ENCODE measurements at places on chromosomes 1 and 21. TPM values are rescaled to one million over a fixed set of nuclear protein-coding genes. Genes with fewer than 3 reads are reported as not detected.

- H3K27me3 ChIP-seq: no peaks in the 10 kb centered on the region
- H3K36me3 ChIP-seq: no peaks in the 10 kb centered on the region
- H3K4me3 ChIP-seq: no peak overlapping the region
- no peaks in the 10 kb centered on the region for H3K4me1 ChIP-seq
- no peak for DNase-seq
- no peak overlapping the region for H3K27ac ChIP-seq
Observed at GRCh38 chr1:66095190-66095589, 302.5 kb downstream of the PDE4B start.

DNA sequence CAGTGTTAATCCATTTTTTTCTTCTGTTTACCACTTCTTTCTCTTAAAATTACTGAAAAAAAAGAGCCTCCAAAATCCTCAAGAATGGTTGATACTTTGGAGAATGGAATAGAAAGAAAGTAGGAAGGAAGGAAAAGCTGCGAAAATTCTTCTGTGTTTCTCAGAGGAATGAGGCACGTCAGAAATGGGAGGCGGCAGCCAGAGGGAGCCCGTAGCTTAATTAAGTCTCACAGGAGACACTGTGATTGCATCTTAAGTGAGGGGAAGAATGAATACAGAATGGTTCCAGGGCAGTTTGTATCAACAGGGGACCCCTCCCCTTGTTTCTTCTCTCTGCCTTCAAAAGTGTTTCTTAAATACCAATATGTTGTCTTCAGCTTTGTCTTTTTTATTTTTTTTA, 1099.5 kb downstream of the PLA2G4A start:
- no peaks in the 10 kb centered on the region for H3K36me3 ChIP-seq
- DNase-seq: peak; percentile 77
- H3K4me3 ChIP-seq: no peak overlapping the region
- H3K27ac ChIP-seq: no peak overlapping the region
- no peaks in the 10 kb centered on the region for H3K4me1 ChIP-seq
- no peaks in the 10 kb centered on the region for H3K27me3 ChIP-seq

DNA sequence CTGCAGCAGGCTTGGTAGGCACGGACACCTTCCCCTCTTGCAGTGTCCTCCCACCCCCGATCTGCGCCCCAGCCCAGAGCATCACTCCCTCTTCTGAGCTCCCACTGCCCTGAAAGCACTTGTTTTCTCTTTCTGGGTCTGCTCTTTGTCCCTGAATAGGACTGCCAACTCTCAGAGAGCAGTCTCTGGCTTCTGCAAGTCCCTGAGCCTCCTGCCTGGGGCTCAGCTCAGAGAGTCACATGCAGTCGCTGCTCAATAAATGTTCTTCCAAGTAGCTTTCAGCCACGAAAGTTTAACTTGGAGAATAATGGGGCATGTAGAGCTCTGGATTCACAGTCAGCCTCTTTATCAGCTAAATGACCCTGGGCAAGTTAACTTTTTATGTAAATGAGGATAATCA, 205.6 kb downstream of the HIVEP3 start:
- DNase-seq: no peak
- no peaks in the 10 kb centered on the region for H3K27me3 ChIP-seq
- H3K36me3 ChIP-seq: no peaks in the 10 kb centered on the region
- H3K4me3 ChIP-seq: no peak overlapping the region
- peak overlapping the region; percentile 16 for H3K27ac ChIP-seq
- H3K4me1 ChIP-seq: no peaks in the 10 kb centered on the region

DNA sequence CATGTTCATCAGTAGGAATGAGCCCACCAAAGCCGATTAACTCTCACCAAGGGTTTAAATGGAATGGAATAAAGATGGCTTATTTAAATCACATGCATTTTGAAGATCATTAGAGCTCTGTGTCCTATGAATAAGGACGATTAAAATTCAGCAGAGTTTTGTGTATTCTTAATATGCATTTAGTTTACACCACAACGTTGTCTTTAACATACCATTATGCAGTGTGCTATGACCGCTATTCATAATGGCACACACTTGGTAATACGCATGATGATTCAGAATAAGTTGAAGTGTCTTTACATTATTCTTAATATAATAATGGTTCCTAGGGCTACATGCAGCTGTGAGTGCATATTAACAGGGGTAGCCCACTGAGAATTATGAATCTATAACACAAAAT, 190.7 kb downstream of the PTBP2 start:
- H3K4me1 ChIP-seq: no peaks in the 10 kb centered on the region
- H3K36me3 ChIP-seq: no peaks in the 10 kb centered on the region
- no peak overlapping the region for H3K27ac ChIP-seq

- H3K36me3 ChIP-seq: peaks cover 66% of the 10 kb centered on the region
- H3K4me1 ChIP-seq: no peaks in the 10 kb centered on the region
- H3K27ac ChIP-seq: no peak overlapping the region
- H3K4me3 ChIP-seq: no peak overlapping the region
- no peaks in the 10 kb centered on the region for H3K27me3 ChIP-seq
- peak; percentile 52 for DNase-seq
Observed at GRCh38 chr1:24535021-24535424, 20.9 kb upstream of the NCMAP start.

- DNase-seq: no peak
- H3K4me3 ChIP-seq: no peak overlapping the region
- H3K27me3 ChIP-seq: no peaks in the 10 kb centered on the region
- H3K27ac ChIP-seq: no peak overlapping the region
- H3K36me3 ChIP-seq: no peaks in the 10 kb centered on the region
- no peaks in the 10 kb centered on the region for H3K4me1 ChIP-seq
Observed at GRCh38 chr1:93419344-93419743, 28.6 kb upstream of the FNBP1L start.

- no peaks in the 10 kb centered on the region for H3K36me3 ChIP-seq
- no peak overlapping the region for H3K27ac ChIP-seq
- peaks cover 4% of the 10 kb centered on the region for H3K27me3 ChIP-seq
- no peak for DNase-seq
Observed at GRCh38 chr21:38646213-38646837, 148.0 kb upstream of the ERG start.

GRCh38 chr1:212853658-212854057, 4.4 kb upstream of the FLVCR1 start:
- H3K36me3 ChIP-seq: peaks cover 6% of the 10 kb centered on the region
- no peak for DNase-seq
- no peak overlapping the region for H3K4me3 ChIP-seq
- no peaks in the 10 kb centered on the region for H3K27me3 ChIP-seq
- H3K27ac ChIP-seq: no peak overlapping the region
- no peaks in the 10 kb centered on the region for H3K4me1 ChIP-seq

DNA sequence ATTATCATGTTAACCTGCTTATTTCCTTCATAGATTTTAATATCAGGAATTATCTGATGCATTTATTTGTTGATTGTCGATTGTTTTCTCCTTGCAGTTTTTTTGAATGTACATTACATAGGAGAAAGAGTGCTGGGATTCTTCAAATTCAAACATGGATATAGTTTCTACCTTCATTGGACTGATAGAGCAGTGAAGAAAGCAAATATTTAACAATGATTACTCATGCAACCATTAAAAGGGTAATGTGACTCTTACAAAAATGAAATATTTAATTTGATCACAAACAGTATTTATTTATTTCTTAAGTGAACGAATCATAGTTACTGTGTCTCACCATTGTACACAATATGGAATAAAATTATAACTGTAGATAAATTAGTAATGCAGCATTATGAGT, 350.9 kb downstream of the BRINP3 start:
- no peak overlapping the region for H3K4me3 ChIP-seq
- no peaks in the 10 kb centered on the region for H3K4me1 ChIP-seq
- H3K27me3 ChIP-seq: no peaks in the 10 kb centered on the region
- no peak overlapping the region for H3K27ac ChIP-seq
- no peak for DNase-seq
- no peaks in the 10 kb centered on the region for H3K36me3 ChIP-seq

The FCRLA gene
- not detected for total RNA-seq

The SORT1 gene
- total RNA-seq: 39.0 TPM

The ARHGAP29 gene
- 38.9 TPM for total RNA-seq
